ENCODE measurements at places on chromosomes 2 and 18. TPM values are rescaled to one million over a fixed set of nuclear protein-coding genes. Genes with fewer than 3 reads are reported as not detected.

DNA sequence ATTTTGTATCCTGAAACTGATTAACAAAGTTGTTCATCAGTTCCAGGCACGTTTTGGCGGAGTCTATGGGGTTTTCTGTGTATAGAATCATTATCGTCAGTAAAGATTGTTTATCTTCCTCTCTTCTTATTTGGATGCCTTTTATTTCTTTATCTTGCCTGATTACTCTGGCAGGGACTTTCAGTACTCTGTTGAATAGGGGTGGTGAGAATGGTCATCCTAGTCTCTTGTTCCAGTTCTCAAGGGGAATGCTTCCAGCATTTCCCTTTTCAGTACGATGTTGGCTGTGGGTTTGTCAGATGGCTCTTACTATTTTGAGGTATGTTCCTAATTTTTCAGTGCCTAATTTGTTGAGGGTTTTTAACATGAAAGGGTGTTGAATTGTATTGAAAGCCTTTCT lies 14.0 kb upstream of the SPDYA start:
- DNase-seq, result no peak

DNA sequence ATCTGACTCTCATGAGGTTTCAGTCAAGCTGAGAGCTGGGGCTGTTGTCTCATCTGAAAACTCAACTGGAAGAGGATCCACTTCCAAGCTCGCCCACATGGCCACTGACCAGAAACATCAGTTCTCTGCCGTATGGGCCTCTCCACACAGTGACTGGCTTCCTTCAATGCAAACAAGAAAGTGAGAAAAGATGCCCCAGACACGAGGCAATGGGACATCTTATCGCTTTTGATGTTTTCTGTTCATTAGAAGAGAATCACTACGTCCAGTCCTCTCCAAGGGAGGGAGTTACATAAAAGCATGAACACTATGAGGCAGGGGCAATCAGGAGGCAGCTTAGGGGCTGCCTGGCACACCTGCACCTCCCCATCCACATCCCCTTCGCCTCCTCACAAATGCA lies 307.1 kb upstream of the EPAS1 start:
- DNase-seq, result no peak

- no peak for DNase-seq
Measured at GRCh38 chr2:218271487-218271797, 1.1 kb downstream of the PNKD start.

DNA sequence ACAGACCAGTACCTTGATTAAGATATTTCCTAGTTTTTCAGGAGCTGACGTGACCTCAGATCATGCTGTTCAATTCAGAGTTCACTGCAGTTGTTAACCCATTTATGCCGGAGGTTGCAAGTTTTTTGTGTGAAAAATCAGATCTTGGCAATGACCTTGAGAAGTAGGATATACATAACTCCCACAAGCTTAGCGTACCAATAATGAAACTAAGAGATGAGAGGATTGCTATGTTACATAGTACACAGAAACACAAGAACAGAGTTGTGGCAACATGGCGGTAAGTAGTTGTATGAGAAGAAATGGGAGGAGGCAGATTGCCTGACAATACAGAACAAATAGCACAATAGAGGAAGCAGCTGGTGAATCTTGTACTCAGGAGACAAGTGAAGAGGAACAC lies 39.1 kb downstream of the PPIG start:
- DNase-seq, result no peak

- DNase-seq, result no peak
Measured at GRCh38 chr18:48492880-48493279, 46.0 kb upstream of the CTIF start.

- DNase-seq, result no peak
Measured at GRCh38 chr2:207892716-207893402, 123.2 kb upstream of the FZD5 start.

GRCh38 chr2:88626171-88627054 lies 851 bp downstream of the EIF2AK3 start:
- DNase-seq, result peak; percentile 53

Gene MBP
- 54.3 TPM for total RNA-seq

Gene NYAP2
- not detected for total RNA-seq

Gene CHMP3
- 33.6 TPM for total RNA-seq

Gene EPB41L3
- 1.9 TPM for total RNA-seq

Gene KCNJ3
- total RNA-seq, result not detected

Gene UGT1A5
- total RNA-seq, result not detected

Gene CABYR
- total RNA-seq, result 0.16 TPM
